Stimulated activated CD4-positive, alpha-beta T cell treated with anti-CD3 and anti-CD28 coated beads, Interleukin-1b, Interleukin-23, amount 100 ng/mL, for 1 hour (primary cell): ENCODE measurements at places on chromosomes 12 and 14.

GRCh38 chr14:90137807-90138206, 76.0 kb downstream of the KCNK13 start:
- no peak for DNase-seq

- DNase-seq: no peak
These were observed 195.1 kb downstream of the CHST11 start for GRCh38 chr12:104651811-104652210.

GRCh38 chr14:102043251-102044025, 43.4 kb downstream of the HSP90AA1 start:
- no peak for DNase-seq

GRCh38 chr12:72268386-72268785, 3.8 kb upstream of the TRHDE start:
- no peak for DNase-seq

DNA sequence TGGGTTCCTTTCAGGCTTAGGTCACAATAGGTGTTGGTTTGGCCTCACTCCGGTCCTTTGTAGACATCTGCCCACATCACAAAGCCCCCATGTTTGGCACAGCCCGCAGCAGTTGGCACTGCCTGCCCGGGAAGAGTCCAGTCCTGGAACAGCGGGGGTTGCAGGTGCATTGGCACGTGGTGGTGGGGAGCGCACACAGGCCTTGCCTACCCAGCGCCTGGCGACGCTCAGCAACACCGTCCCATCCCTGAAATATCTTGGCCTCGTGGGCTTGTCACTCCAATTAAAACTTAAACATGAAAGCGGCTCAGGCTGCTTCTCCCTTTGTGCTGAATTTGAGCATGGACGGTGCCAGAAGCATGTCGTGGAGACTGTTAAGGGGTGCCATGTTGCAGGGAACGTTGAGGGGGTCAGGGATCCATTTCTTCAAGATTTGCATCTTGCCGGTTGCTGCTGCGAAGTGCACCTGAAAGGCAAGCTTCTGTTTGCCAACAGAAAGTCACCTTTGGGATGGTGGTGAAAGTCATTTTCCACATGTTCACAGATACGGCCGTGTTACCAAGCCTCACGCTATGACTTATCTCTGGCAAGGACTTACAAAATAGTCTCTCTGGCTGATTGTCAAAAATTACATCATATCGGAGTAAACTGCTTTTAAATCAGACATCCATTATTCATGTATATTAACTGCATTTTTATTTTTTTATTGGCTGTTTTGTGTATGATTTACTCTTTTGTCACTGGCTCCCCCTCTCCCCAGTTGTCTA, 91.5 kb downstream of the FBXW8 start:
- no peak for DNase-seq
